DMS153 (cell line): ENCODE measurements at places on chromosomes 2 and 18.

- no peak for DNase-seq
These were observed 38.8 kb downstream of the GULP1 start for GRCh38 chr2:188330316-188331053.

GRCh38 chr2:102021779-102022178, 30.0 kb downstream of the IL1R2 start:
- no peak for DNase-seq

DNA sequence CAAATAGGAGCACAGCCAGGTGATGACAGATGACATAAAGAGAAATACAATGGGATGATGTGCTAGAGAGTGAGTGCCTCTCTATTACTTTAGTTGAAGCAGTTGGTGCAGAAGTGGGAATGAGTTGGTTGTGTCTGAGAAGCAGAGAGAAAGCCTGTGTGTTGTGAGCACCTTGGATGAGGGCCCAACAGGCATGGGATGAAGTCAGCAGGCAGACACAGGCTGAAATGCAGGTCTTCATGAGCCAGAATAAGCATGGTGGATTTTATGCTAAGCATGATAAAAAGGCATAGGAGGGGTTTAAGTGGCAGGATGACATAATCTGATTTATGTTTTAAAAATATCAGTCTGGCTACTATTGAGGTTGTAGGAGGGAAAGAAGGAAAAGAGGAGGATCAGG, 71.5 kb downstream of the KLHL14 start:
- DNase-seq, result peak; percentile 6

- no peak for DNase-seq
These were observed 23.2 kb downstream of the ABCB11 start for GRCh38 chr2:169007941-169008340.

- DNase-seq, result no peak
These were observed 19.3 kb downstream of the GEMIN6 start for GRCh38 chr2:38797250-38797676.

GRCh38 chr2:136378712-136379595, 261.0 kb upstream of the CXCR4 start:
- DNase-seq, result peak; percentile 39

DNA sequence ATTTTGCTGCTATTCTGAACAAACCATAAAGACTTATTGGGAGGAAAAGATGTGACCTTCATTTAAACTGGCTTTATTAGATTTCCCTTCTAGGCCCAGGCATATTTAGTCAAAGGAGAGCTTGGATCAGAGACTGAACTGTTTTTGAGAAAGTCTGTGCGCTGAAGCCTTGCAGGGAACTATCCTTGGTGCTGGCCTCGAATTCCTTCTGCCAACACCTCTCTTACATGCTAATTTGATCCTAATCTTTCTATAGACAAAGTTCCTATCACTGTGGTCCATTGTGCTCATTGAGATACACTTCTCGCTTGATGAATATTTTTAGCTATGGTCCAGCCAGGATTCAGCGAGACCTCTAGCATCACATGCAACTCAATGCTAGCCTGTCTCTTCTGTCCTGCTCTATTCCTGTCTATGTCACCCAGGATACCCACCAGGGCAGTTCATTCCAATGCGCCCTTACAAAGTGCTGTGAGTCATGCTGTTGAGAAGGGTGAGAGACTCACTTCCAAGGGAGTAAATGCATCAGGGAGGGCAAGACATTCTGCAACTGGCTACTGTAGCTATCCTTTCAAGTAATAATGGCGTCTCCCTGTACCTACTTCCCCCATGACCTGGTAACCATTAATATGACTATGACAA, 356.7 kb upstream of the LYPD1 start:
- DNase-seq, result no peak

DNA sequence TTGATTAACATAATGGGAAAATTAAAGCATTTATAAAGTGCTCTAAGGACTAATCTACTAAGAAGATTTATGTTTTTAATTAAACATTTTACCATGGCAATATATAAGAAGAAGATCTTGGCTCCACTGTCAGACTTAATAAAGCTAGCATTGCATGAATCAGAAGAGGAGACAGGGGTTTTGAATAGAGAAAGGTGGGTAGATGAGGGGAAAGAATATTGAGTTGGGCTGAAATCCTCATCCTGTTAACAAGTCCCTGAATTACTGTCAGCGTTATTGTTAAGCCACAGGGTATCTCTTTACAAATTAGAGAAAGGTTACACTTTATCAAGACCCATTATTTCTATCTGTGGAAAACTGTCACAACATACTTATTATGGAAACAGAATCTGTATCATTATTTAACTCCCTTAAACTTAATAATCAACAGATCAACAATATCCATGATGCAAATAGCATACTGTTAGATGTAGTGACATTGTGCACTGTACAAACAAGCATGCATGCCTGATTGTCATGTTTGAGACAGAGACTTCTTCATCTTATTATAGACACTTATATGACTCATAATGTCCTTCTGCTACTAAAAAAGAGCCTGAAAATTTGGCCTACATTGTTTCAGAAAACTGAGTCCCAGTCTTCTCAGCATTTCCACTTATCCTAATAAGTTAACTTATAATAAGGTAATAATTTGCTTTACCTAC, 304.1 kb downstream of the NRXN1 start:
- DNase-seq, result no peak

DNA sequence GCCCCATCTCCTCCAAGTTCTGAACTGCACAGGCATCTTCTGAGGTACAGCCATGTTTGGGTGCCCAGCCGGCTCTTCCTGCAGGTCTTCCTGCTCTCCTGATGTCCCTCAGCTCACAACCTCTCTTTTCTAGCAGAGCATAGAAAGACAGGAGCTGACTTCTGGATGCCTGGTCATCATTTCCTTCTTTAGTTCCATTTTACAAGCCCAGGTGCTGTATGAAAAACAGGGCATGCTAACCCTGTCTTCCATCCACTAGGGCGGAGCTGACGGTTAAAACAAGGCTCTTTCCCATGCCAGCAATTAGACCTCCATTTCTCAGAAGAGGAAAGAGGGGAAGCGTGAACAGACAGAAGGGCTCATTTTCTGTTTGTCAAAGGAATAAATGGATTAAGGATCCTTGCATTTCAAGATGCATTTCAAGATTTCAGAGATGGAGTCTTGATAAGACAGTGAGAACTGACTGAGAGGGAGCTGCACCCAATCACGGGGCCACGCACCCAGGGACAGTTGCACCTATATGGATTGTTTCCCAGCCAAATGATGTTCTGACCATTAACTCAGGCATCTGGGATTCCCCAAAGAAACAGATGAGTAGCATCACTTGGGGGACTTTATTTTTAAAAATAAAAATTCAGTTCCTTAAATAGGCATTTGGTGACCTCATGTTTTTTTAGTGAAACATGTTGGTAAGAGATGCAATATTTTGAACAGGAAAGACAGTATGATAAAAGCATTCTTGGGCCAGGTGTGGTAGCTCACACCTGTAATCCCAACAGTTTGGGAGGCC, 45.8 kb upstream of the EML6 start:
- DNase-seq, result no peak

DNA sequence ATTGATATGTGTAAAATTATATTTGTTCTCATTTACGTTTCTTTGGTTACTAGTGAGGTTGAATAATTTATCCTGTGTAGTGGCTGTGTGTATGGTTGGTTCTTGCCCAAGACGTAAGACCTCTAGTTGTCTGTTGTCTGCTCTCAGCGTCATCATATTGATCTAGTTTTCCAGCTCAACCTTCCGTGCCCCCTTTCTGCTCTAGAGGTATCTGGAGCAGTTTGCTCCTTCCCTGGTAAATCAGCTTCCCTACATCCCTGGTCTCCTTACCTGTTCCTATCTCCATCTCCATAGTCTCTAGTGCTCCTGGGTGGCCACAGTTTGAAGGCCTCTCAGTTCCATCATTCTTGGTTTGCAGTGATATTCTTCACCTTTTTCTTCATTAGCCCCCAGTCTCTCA, 1.2 kb downstream of the SMYD5 start:
- DNase-seq, result no peak

DNA sequence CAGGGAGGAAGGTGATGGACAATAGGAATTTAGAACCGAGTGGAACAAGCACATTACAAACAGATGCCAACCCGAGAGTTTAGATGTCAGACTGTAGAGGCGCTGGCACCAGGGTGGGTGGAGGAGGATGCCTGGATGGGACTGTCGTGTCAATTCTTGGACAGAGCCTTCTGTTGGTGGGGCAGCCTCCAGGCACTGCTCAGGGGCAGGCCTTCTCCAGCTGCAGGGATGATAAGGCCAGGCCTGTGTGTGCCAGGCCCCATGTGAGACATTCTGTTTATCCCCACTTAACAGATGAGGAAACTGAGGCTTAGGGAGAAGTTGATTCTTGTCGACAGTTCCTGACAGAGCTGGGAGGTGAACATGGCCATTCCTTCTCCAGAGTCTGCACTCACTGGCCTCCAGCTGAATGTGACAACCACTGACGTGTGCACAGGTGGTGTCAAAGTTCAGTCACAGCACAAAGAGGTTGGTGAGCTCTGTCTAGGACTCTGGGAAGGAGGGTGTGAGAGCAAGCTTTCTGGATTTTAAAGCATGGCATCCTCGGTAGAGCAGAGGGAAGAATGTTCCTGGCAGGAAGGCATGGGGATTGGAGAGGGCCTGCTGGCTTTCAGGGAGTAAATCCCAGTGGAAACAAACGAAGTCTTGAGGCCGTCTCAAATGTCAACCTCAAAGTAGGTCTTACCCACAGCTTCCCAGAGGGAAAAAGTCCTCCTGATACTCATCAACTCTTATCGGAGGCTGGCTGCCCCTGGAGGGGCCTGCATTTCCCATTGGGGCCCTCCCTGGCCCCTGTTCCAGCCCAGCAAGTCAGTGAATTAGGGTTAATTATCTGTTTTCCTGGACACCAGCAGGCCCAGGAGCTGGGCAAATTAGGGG, 52.4 kb downstream of the GLI2 start:
- no peak for DNase-seq

DNA sequence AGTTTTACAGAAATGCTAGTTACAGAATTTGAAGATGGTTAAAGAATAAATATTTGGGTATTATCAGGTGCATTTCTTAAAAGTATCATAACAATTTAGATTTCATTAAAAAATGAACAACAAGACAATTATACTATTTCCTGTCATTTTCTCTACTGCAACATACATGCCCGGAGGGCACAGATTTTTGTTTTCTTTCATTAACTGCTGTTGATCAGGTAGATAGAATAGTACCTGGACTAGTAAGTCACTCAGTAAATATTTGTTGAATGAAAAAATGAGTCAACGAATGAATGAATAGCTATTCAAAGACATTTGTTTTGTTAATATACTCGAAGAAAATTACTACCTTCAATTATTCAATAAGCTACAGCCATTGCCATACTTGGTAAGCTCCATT, 531.2 kb upstream of the VRK2 start:
- peak; percentile 77 for DNase-seq

GRCh38 chr18:46856973-46857372, 60.3 kb downstream of the PIAS2 start:
- peak; percentile 8 for DNase-seq
